ENCODE measurements at places on chromosomes 11 and 22.

DNA sequence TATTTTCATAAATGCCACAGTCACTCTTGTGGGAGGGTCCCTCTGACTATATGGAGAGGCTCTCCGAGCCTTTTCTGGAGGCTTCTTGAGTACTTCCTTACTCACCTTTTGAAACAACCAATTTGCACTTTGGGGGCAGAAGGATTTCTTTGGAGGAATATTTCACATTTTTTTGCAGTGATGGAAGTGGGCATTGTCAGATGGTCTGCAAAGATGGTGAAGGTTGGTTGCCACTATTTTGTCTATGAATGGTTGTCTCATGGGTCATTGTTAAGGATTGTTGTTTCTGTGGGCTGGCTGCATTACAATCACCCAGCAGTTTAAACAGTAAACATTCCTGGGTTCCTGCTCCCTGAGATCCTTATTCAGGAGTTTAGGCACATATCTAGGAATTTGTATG, 388.2 kb downstream of the TMEM135 start:
- no peak for DNase-seq

DNA sequence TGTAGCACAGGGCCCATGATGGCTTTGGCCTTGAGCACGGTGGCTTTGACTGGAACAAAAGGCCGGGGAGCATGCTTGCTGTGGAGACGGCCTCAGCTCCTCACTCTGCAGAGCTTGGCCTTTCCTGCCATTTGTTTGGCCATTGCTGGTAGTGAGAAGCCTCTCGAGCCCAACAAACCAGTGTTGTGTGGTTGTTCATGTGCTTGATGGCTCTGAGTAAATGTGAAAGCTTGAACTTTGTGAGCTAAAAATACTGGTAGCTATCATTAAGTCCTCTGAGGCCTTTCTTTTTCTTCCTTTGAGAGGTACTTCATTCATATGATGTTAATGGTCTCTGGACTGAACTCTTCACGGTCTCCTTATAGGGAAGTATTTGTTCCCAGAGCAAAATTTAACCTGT, 39.6 kb downstream of the NAT10 start:
- DNase-seq = no peak

GRCh38 chr11:119493712-119494111, 70.7 kb upstream of the THY1 start:
- DNase-seq = peak; percentile 54

GRCh38 chr22:21067901-21068680, 22.3 kb downstream of the LRRC74B start:
- no peak for DNase-seq

- DNase-seq = no peak
These were observed 1.7 kb downstream of the CLPB start for GRCh38 chr11:72432347-72433287.

DNA sequence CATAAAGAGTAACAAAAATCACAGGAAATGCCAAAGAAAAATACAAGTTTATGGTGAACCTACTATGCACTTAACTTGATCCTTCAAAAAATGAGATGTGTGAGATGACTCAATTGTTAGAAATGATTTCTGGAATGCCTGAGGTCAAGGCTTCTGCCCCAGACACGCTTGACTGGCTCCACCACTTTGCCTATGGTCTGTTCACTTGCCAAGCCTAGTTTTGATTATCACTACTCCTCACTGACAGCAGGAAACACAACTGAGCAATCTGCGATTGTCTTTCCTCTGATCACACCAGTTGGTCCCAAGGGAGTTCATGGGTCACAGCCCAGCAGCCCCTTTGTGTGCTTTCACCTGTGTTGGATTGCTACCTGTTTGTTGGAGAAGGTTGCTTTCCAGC, 20.6 kb upstream of the PRDM10 start:
- no peak for DNase-seq

DNA sequence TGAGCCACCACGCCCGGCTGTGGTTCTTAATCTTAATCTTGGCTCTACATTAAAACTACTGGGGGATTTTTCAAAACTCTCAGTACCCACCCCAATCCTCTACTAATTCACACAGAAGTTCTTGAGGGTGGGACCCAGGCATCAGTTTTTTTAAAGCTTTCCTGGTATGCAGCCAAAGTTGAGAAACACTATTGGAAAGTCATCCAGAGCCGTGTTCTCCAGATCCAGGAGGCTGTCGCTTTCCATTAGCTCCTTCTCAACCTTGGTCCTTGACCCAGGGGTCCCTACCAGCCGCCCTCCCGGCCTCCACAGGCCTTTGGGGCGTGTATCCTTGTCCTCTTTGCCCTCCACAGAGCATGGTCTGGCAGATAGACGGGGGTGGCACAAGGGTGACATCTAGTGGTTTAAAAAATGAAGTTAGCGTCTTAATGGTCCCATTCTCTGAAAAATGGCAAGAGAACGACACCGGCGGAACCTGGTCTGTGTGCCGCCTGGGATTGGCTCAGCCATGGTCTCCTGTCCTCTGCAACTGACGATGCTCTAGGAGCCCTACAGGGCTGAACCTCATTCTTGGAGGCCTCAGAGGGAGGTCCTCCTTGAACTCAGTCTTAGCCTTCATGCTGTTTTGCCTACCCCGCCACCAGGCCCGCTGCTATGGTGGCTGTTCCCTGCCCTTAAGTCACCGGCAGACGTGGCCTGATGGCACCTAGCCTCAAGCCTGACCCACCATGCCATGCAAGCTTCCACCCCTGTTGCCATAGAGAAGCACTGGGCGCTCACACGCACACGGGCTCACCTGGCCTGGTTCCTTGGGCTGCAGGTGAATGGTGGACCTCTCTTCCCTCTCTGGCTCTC, 152.0 kb upstream of the SYN3 start:
- DNase-seq = peak; percentile 39

GRCh38 chr11:116046127-116046526, 541.9 kb upstream of the CADM1 start:
- no peak for DNase-seq

DNA sequence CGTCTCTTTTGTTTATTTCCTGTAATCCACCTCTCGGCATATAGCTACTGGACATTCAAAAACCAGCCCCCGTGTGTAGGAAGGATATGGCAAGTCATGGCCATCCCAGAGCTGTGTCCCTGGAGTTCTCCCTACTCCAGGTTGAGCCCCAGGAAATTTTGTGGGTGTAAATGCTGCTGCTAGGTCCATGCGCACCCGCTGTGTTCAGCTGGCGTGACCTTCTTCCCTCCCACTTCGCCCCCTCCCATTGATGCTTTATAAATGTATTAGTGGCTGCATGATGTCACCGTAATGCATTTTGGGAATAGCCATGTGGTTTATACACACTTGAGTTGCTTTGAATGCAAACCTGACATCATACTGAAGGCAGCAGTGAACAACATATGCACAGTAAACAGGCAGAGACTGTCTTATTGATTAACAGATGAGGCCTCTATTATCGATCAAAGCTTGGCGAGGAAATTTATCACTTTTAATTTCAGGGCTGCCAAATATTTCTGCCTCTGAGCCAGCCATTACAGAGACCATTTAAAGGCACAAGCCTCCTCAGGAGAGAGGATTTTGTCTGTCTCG, 113.6 kb upstream of the NNMT start:
- DNase-seq = no peak

DNA sequence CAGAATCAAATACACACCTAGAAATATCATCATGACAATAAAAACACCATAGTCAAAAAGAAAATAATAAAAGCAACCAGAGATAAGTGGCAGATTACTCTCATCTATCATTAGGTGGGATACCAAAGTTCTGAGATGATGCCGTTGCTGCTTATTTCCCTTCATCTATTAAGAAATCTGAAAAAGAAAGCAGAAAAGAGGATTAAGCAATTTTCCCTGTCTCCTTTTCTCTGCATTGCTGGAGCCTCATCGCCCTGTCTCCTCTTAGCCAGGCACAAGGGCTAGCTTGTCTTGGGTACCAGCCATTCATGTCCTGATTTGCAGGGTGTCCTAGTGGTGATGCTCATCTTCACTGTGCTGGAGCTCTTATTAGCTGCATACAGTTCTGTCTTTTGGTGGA, 3.9 kb upstream of the MS4A14 start:
- DNase-seq = no peak

- DNase-seq = no peak
These were observed 82.6 kb downstream of the PARVA start for GRCh38 chr11:12459865-12460444.

GRCh38 chr11:41085123-41085522, 374.3 kb downstream of the LRRC4C start:
- DNase-seq = no peak

GRCh38 chr11:66498506-66498905, 11.9 kb upstream of the BBS1 start:
- no peak for DNase-seq

DNA sequence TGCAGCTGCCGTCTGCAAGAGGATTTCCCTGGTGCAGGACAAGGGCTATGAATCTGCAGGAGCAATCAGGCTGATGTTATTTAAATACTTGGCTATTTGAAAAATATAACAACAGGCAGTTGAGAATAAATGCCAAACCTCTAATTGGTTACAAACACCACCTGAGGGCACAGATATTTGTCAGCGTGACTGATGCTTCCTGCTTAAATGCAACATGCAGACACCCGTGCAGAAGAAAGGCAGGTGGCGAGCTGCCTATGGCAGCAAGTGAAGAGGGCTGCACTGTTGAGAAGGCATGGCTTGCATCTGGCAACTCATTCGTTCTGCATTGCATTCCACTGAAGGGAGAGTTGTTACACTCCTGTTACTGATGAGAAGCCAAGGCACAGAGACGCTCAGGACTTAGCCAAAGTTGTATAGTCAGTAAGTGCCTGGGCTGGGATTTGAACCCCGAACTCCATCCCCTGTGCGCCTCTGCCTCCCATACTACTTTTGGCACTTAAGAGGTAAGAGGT, 350.6 kb downstream of the TENM4 start:
- DNase-seq = no peak

GRCh38 chr11:12863605-12864121, 145.5 kb upstream of the RASSF10 start:
- DNase-seq = no peak

GRCh38 chr22:30861688-30862552, 106.7 kb downstream of the MORC2 start:
- no peak for DNase-seq

- no peak for DNase-seq
These were observed 32.6 kb upstream of the CRYBB3 start for GRCh38 chr22:25167082-25167481.

DNA sequence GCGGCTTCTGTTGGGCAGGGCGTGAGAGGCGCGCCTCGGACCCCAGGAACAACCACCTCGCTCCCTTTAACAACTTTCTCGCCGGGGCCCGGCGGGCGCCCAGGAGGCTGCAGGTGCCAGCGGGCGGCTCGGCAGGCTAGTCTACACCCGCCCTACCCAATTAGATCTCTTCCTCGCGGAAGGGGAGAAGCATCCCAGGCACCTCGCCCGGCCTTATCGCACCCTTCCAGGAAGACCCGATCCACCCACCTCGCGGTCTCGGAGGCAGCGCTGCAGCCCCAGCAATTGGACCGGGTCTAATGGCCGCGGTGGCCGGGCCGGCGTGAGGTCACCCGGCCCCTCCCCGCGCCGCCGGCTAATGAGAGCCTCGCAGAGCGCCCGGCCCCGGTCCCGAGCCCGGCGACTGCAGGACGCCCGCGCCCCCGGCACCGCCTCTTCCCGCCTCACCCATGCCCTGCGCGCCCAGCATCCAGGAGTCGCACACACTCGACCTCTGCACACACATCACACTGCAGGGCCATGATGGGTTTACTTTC, at the start of gene PLAAT3:
TSS of gene PLAAT3 (minus strand) at position 298 of the 536 bp plus-strand sequence. CDS start 419 bp downstream, outside the sequence.
- no peak for DNase-seq

GRCh38 chr11:73889019-73889418, 12.2 kb downstream of the PAAF1 start:
- DNase-seq = no peak

DNA sequence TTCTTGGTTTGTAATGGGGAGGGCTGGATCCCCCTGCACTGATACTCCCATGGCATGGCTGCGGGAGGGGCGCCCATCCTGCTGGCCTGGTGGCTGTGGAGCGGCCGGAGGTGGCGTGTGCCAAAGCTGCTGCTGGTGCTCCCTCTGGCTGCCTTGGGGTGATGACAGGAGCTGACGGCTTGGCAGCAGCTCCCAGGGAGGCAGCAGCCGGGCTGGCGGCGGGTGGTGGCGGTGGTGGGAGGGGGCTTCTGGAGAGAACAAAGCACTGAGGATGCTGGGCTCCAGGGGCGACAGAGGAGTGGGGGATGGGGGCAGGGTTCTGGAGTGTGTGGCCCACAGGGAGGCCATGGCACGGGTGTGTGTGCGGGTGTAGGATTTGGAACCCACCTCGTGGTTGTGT, 11.4 kb upstream of the MPPED1 start:
- no peak for DNase-seq

DNA sequence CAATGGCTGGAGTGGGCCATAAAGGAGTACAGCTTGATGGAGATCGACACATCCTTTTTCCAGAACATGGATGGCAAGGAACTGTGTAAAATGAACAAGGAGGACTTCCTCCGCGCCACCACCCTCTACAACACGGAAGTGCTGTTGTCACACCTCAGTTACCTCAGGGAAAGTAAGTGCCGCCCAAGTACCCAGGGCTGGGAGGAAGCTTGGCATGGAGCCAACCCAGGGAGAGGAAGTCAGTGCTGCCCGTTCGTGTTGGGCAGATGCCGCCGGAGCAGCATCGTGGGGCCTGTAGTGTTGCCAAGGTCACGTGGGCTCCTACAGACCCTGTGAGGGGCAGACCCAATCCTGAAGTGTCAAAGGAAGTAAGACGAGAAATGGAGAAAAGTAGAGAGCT, 78.9 kb downstream of the FLI1 start:
- DNase-seq = no peak

GRCh38 chr11:80815752-80816453, 1375.1 kb upstream of the TENM4 start:
- no peak for DNase-seq

DNA sequence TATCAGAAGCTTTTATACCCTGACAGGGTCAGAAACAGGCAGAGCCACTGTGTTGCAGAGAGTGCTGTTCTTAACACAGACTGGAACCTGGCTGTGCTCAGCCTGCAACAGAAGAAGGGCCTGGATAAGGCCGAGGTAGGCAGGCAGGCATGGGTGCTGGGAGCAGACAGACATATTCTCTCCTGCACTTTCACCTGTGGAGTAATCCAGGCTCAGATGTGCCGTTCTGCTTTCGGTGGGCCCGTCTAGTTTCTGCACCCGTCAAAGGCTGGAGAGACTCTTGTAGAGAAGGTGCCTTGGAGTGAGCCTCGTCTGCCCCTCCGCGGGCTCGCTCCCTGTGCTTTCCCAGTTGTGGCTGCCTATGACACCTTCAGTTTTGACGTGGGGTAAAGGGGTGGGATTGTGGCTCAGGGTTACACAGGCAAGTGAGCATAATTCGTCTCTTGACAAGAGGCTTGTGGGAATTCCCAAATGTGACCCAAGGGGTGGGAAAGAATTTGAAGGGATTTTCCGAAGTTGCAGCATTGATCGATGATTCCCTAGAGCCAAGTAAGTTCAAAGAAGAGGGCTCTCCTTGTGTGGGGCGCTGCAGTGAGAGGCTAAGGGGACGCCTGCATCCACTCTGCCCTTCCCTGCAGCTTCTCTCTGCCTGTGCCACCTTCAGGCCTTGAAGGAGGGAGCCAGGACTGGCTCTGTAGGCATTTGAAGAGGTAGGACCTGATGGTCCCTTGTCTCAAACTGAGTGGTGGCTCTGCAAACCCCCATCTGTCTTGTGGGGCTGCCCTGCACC, 16.2 kb upstream of the ST3GAL4 start:
- no peak for DNase-seq

All from DND-41 (cell line).